ENCODE measurements at places on chromosomes 16 and 17. TPM values are rescaled to one million over a fixed set of nuclear protein-coding genes. Genes with fewer than 3 reads are reported as not detected.

Gene TSC2
- 39.2 TPM for total RNA-seq

Gene FBXL16
- 16.2 TPM for total RNA-seq

Gene ABCC11
- 0.21 TPM for total RNA-seq

Gene GRIN2A
- total RNA-seq: not detected

Gene NME4
- total RNA-seq: 275 TPM
